Head of caudate nucleus (tissue), 42 donors: ENCODE measurements at places on chromosomes 5 and 9.

DNA sequence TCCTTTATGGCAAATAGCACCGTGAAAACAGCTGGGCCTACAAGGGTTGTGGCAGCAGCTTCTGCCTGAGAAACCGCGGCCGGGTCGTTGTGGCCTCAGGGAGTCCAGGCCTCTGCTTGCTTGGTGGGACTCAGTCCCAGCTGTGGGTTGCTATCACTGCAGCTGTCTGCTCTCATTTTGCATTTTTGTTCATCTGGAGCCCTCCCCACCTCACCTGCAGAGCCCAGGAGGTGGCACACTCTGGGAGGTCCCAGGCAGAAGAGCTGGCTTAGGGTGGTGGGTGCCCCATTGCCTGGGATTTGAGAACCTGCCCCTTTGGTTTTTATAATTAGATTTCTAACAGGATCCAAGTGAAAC, 138.4 kb downstream of the GADD45G start:
- DNase-seq = no peak

DNA sequence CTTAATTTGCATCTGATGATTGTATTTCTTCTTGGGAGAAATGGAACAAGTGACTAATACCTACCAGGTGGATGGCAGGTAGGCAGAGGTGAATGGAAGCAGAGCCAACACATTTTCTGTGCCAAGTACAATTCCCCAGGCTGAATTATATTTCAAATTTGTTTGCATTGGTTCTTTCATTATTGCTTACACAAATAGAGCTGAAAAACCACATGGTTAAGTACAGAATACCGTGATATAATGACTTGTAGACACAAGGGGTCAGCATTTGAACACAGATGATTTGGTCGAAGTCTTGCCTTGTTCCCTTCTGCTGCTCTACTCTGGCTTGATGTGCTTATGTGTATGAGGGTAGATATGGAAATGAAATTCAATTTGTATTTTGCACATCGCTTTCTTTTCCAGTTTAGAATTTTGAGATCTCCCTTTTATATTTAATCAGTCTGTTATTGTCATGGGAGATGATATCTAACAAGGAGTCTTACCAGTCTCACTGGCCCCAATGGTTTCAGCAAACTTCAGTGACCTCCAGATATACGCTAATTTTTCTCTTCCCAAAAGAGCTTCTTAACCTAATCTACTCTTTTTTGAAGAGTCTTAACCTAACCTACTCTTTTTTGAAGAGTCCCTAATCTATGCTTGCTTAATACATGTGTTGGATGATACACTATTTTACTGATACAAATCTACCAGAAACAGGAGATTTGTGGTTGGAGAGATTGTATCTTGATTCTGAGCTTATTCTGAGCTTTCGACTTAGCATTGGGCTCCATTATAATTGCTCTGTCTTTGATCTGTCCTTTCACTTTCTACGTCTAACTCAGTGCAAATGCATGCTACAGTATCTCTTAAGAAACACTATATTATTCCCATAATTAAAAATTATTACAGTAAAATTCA, 88.1 kb downstream of the PCSK1 start:
- no peak for DNase-seq

GRCh38 chr5:54673523-54674225, 156.1 kb downstream of the SNX18 start:
- peak; percentile 20 for DNase-seq

DNA sequence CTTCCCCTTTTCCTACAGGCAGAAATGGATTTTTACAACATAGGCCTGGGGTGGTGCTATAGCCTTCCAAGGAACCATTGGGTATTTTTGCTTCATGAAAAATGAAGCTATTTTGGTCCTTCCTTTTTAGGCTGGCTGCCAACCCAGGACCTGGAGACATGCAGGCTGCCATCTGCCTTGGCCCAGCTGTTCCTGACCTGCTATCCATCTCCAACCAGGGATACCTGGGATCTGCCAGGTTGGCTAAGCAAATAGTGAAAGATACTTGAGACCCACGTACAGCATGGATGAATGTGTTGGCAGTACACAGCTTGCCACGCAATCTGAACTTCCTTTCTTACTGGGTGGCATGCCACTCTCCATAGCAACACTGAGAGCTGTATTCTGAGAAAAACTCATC, 31.1 kb downstream of the MRPS27 start:
- DNase-seq = peak; percentile 67

- no peak for DNase-seq
Measured at GRCh38 chr5:164746723-164747122, 1241.3 kb downstream of the MAT2B start.

- no peak for DNase-seq
Measured at GRCh38 chr9:97517331-97518089, 16.0 kb downstream of the TMOD1 start.

DNA sequence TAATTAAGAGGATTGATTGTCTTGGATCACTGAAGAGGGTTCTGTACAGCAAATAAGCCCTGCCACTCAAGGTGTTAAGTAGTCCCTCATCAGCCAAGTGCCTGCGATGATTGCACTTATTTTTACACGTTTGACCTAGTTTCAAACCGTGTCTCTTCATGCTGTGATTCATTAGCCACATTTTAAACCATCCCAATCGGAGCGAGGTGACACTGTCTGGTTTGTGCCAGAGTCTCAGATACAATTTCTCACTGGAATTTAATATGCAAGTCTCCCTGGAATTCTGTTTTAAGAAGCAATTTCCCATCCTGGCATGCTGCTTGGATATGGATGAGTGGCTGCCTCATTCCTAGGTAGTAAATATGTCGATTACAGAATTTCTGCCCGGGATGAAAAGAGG, 1.6 kb downstream of the INSYN2B start:
- no peak for DNase-seq

DNA sequence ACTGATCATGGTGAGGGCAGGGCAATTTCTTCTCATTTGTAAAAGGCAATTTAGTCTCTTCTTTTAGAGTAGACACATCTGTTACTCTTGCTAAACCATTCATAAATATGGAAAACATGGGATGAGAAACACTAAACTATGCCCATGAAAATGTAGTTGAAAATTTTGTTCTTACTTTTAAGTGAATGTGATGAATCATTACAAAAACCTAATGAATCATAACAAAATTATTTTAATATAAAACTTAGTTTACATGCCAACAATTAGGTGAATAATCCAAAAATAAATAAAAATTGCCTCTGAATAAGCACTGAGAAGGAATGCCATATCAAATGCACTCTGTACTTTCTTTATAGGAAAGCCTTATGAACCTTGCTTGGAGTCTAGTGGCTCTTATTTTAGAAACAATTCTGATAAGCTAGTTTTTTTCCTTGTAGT, 297.7 kb upstream of the EFNA5 start:
- DNase-seq = no peak

DNA sequence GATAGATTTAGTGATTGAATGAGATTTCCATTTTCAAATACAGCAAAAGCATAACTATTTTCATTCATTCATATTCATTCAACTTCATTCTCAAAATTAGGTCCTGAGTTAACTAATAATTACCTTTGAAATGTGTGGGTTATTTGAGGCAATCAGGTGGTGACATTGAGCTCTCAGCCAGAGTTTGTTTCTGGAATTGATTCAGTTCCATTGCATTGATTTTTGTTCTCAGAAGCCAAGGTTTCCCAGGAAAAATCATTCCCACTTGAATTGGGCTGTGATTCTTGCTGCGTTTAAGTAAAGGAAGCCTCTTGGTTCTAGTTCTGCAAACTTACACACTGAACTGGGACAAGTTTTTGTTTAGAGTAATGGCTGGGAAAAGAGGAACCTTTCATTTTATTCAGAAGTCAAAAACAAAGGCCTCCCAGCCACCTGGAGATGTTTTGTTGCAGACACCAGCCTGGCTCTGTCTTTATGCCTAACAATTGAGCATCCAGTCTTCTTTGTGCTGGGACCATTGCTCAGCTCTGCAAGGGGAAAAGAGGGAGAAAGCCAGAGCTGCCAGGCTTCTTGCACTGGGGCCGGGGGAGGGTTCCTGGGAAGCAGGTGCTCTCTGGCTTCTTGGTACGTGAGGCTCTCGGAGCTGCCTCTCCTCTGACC, 198.6 kb downstream of the TRIO start:
- no peak for DNase-seq

- no peak for DNase-seq
Measured at GRCh38 chr9:89779405-89780203, 174.8 kb downstream of the GADD45G start.

DNA sequence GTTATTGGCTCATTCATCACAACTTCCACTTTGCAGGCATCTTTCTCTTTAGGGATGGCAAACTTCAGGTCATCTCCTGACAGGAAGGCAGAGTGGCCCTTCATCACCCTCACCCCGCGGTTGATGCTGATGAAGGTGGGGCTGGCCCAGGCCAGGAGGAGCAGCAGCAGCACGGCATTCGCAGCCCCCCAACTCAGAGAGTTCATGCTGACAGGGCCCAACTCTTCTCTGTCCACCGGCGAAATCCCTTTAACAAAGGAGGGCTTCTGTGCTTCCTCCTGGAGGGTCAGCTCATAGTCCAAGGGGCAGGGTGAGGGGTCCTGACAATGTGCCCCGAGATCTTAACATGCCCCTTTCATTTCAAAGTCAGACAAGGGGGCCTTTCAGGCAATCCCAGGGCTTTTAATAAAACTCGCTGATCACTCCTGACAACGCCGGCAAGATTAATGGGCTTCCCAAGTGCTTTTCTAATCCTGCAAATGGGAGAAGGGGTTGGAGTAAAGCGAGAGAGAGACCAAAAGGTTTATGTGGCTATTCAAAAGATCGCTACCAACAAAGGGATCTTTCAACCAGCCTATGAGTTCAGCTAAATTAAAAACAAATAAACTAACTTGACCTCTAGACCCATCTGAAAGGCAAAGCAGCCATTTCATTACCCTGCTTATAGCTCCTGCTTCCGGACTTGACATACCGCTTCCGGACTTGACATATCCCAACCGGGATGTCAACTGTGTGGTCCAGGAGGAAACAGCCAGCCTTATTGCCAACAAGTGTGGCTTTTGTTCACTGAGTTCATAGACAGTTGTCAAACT, 41.2 kb downstream of the FREM1 start:
- DNase-seq = no peak

DNA sequence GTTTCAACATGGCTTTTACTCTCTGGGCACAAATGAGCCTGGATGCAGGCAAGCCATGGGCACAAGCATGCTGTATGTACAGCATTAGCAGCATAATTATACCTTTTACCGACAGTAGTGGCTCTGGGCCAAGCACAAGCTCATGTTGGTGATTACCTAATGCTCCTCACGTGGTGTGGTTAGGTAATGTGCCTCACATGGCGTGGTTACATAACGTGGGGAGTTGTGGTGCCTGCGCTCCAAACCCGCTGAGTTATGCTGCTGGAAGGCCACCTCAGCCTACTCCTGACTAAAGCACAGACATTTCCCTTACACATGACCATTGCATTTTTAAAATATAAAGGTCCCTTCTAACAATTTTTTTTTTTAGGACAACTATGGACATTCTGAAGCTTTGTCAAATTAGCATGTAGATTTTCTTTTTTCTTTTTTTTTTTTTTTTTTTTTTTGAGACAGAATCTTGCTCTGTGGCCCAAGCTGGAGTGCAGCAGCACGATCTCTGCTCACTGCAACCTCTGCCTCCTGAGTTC, 794.0 kb downstream of the EFNA5 start:
- no peak for DNase-seq

DNA sequence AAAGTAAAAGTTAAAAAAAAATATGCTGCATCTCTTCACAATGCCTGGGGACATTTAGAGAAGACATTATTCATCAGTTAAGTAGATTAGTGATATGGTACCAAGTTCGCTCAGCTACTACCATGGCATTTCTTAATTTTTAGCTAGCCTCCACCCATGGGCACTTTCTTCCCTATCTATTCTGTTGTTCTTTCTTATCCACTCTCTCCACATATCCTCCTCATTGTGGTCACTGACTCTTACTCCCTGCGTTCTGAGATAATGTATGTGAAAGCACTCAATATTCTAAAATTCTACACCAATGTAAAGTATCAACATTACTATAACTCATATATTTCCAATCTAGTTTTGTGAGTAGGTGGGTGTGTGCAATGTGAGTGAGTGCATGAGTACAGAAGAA, 609.7 kb upstream of the DAB2 start:
- no peak for DNase-seq

DNA sequence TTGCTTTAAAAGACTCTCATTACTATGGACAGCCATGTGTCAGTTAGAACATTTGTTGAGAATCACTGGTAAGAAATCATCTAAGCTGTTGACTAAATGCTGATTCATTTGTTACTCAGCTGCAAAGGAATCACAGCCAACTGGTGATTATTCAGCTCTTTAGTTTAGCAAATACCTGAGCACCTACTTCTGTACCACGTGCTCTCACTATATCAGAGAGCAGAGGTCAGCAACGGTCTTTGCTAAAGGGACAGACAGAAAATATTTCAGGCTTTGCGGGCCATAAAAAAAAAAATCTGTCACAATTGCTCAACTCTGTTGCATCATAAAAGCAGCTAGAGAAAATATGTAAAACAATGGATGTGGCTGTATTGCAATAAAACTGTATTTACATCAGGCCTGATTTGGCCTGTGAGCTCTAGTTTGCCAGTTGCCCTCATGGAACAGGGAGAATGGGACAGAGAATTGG, 377.6 kb downstream of the DNAH5 start:
- DNase-seq = no peak

DNA sequence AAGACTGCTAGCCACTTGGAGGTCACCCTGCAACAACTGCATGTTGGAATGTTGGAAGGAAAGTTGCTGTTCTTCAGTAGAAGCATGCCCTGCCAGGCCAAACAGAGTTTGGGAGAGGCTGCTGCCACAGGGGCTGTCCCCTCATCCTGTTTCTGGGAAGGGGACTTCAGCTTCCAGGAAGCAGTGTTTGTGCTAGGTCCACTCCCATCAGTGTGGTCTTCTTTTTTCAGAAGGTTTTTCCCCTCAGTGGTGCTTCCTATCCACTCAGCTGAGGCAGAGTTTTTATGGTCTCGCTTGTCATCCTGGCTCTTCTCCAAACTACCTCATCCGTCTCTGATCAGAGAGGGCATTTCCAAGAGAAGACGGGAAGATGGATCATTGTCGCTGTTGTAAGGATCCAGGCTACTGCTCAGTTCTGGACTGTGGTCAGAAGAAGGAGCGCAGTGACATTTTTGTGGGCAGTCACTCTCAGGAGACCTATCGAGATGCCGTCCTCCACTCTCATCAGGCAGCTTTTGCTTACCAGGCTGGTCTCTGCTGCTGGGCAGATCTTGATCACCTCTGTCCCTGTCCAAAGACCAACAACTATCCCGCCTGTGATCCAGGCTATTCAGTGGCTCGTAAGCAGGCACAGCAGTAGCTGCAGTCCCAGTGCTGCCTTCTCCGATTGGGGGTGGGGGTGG, 97.8 kb upstream of the C5orf63 start:
- no peak for DNase-seq

GRCh38 chr9:115301581-115301980, 183.6 kb upstream of the TNC start:
- DNase-seq = no peak

- DNase-seq = peak; percentile 55
Measured at GRCh38 chr5:176365351-176366231, at the start of gene ARL10. Gene ARL10 (plus strand): TSS chr5:176365487. CDS start chr5:176365564, 77 bp downstream.

GRCh38 chr5:146751781-146752401, 126.7 kb downstream of the PPP2R2B start:
- DNase-seq = no peak
